KG1 (cell line): ENCODE measurements at places on chromosomes 7 and 10.

- no peak for DNase-seq
Observed at GRCh38 chr10:24432478-24433416, 223.8 kb downstream of the KIAA1217 start.

- DNase-seq = no peak
Observed at GRCh38 chr7:28998105-28998504, 40.0 kb upstream of the TRIL start.

DNA sequence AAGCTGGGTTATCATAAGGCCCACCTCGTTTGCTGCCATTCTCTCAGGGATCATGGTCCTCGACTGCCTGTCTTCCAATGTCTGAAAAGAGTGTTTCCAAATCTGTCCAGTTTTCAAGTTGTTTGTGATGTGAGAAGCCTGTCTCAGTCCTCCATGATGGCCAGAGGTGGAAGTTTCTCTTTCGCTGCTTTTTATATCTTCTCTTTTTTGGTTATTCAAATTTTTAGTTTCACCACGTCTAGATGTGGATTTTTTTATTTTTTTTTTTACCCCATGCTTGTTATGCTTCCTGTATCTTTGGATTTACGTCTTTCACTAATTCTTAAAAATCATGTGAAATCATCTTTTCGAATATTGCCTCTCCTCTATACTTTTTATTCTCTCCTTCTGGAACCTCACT, 6.1 kb upstream of the RBM33 start:
- no peak for DNase-seq

GRCh38 chr7:132750096-132750495, 173.8 kb upstream of the PLXNA4 start:
- no peak for DNase-seq
